GF-D8 (cell line): ENCODE measurements at places on chromosomes 5 and 9.

DNA sequence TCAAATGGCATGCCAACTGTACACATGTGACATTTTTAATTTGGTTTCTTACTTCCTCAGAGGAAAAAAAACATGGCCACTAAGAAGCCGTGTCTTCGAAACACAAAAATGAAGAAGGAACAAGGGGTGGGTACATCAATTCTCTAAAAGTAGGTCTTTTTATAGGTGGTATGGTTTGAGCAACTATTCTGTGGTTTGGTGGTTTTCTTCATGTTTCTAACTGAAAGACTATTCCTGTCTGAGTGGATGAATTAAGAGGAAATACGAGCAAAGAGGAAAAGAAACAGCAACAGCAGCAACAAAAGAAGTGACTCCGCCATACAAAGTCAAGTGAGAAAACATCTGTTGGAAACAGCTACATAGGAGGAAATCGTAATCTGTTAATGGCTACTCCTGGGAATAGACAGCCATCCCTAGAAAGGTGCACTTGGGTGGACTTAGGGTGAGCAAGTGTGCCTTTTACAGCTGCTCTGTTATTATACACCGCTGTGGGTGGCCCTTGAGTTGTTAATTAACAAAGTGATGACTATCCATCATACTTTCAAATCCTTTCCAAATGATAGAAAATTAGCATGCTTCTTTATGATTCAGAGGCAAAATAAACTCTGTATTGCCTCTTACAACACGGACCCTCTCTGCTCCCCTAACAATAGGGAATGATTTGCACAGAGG lies 575.8 kb downstream of the TLE1 start:
- peak; percentile 93 for DNase-seq

DNA sequence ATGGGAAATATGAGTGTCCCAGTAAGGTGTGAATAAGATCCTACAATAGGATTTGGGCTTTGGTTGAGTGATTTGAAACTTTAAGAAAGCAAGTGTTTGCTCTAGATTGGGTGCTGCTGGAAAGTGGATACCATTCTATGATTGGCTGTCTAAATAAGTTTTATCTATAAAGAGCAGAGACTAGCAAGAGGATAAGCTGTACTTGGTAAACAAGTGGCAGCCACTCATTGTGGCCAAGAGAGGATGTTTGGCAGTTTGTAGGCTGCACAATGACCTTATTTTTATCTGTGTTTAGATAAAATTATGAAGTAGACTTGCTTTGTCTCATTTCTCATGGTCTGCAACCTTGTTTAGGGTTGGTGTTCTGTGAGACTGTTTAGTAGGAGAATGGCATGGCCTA lies 341.6 kb upstream of the PIK3R1 start:
- no peak for DNase-seq

- no peak for DNase-seq
These were observed 42.7 kb downstream of the SYK start for GRCh38 chr9:90844326-90844725.

DNA sequence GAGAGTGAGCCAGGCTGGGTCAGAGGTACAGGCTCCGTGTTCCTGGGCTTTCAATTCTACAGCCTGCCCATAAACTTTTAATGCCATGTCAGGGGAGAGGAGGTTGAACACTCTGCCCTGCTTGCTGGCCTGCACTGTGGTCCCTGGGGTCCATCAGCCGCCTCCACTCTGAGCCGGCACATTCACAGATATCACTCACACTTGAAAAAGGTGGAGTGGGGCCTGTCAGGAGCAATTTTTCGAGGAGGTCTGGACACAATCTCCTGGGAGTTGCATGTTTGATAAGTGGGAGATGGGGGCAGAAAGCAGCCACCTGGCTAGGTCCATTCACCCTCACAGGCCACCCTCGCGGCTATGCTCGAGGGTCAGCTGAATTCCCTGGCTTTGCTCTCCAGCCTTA lies 22.9 kb downstream of the S1PR3 start:
- no peak for DNase-seq

DNA sequence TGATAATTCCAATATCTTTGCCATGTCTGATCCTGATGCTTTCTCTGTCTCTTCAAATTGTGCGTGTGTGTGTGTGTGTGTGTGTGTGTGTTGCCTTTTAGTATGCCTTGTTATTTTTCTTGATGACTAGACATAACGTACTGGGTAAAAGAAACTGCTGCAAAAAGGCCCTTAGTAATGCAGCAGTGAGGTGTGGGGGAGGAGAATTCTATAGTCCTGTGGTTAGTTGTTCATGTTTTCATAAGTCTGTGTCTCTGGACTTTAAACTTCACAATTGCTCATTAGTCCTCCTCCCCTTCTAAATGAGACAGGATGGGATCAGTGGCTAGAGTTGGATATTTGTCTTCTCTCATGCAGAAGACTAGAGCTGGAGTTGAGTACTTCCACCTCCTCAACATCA lies 346.2 kb upstream of the IRX1 start:
- DNase-seq = no peak

- DNase-seq = no peak
These were observed 1941.4 kb upstream of the NUDT12 start for GRCh38 chr5:105503950-105504349.

- no peak for DNase-seq
These were observed 236.8 kb downstream of the SLIT3 start for GRCh38 chr5:169064093-169064492.
